ENCODE measurements at places on chromosomes 7 and 10.

GRCh38 chr7:147535701-147536111 is 1054.9 kb upstream of the C7orf33 start:
- DNase-seq = no peak

DNA sequence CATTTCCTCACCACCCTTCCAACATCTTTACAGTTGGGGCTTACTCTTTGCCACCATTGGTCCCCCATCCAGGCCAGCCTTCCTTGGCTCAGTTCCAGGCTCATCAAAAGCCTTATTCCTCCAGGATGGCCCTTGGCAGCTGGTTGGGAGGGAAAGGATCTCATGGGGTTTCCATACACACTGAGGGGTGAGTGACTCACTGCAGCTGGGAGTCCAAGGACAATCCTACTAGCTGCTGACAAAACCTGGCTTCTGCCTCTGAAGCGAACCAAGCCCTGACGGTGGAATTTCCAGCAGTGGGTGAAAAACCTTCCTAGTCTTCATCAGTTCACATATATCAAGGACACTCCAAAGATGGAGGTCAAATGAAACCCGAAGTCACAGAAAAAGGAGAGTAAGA is 22.9 kb downstream of the CRHR2 start:
- DNase-seq = no peak

DNA sequence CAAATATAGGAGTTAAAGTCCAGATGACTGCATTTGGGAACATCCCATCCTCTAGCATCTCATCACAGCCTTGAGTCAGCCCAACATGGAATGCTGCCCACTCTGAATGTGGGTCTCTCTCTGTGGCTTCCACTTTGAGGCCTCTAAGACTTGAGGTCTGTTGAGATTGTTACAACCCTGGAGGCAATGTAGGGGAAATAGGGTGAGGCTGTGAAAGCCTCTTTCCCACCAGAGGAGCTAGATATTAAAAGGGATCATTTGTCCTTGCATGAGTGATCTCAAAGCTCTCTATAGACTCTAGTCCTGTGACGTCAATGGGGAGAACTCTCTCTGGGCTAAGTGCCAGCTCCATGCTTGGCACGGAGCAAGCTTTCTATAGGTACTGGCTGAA is 6.4 kb upstream of the GOLGA7B start:
- no peak for DNase-seq

- no peak for DNase-seq
Measured at GRCh38 chr7:21413502-21413901, 14.4 kb upstream of the SP4 start.
